Stimulated activated CD8-positive, alpha-beta memory T cell treated with anti-CD3 and anti-CD28 coated beads, Interleukin-4, amount 100 ng/mL, for 1 hour (primary cell): ENCODE measurements at places on chromosomes 5 and 9.

GRCh38 chr9:109556061-109556460 is 58.0 kb upstream of the PTPN3 start:
- no peak for DNase-seq

- DNase-seq = no peak
Observed at GRCh38 chr9:73116880-73117279, 34.8 kb upstream of the ANXA1 start.

DNA sequence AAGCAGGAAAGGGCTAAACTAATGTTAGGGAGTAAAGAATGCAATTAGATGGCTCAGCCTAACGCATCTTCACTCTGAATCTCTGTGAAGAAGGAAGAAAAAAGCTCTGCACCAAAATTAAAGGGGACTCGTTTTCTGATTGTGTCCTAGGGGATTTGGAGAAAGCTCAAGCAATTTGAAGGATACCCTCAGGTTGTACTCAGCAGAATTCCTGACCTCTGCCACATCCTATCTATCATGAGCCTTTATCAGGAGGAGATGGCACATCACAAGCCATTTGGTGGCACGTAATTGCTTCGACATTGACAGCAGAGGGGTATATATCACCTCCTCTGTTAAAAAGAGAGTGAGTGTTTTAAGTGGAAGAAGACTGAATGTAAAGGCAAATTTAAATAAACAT is 32.2 kb upstream of the EBF1 start:
- DNase-seq = no peak

DNA sequence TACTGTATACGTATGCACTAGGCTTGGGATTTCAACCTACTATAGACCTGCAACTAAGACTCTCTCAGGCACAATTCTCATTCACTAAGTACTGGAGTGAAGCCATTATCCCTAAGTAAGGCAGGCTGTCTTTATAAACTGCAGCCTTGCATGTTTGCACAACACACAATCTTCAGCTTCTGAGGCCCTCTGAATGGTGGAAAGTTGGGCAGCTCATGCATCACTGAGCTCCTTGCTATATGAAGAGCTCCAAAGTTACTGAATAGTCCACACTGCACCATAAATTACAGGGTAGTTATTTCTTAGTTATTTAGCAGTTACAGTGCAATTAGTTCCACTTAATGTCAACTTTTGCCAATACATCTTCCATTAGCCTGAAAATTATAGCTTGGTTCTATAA is 384.6 kb downstream of the BRINP1 start:
- DNase-seq = no peak

GRCh38 chr9:122332644-122333043 is 38.2 kb upstream of the PTGS1 start:
- DNase-seq = no peak
